ENCODE measurements at places on chromosomes 4 and X.
A peak's percentile ranks its signal among the peaks of the same experiment; 100 is the strongest.

DNA sequence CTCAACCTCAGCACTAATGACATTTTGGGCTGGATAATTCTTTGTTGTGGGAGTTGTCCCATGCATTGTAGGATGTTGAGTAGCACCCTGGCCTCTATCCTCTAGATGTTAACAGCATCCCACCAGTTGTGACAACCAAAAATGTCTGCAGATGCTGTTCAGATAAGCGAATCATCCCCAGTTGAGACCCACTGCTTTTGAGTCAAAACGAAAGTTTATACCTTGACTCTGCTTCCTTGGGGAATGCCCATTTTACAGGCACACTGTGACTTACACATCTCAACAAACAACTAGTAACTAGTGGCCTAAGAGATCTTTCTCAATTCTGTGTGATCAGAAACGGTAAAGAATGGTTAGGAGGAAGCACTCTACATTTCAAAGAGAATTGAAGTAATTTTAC, 37.0 kb downstream of the SEPSECS start:
- DNase-seq, result no peak

DNA sequence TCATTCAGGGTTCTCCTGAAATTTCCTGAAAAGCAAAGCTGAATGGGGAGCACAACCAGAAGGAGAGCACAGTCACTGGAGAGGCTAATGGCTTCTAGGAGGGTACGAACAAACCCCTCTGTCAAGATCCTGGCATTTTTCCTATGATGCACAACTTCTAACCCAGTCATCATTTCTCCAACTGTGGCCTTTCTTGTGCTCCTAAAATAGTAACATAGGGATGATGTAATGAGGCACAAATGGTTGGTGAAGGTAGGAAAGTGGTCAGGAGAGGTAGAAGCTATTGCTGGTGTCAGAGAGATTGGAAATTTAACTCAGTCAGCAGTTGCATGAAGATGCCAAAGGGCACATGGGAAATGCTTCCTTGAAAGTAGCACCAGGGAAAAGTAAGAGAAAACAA, 52.7 kb downstream of the SLC10A7 start:
- DNase-seq, result no peak

GRCh38 chr4:81919223-81919622, 447.5 kb upstream of the RASGEF1B start:
- DNase-seq, result no peak

DNA sequence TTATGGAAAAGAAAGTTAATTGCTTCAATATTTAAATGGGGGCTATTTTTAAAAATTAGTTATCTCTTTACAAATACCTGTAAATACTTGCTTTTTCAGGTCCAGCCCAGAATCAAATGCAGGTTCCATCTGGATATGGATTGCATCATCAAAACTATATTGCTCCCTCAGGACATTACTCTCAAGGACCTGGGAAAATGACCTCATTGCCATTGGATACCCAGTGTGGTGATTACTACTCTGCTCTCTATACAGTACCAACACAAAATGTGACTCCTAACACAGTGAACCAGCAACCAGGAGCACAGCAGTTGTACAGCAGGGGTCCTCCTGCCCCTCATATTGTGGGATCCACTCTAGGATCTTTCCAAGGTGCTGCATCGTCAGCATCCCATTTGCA, 29.2 kb downstream of the SEC24B start:
- no peak for DNase-seq

- peak; percentile 32 for DNase-seq
Observed at GRCh38 chrX:72121383-72121782, 10.3 kb downstream of the RTL5 start.

- no peak for DNase-seq
Observed at GRCh38 chr4:110442309-110442708, 33.6 kb upstream of the ENPEP start.

- DNase-seq, result no peak
Observed at GRCh38 chr4:186759990-186760389, 36.3 kb upstream of the FAT1 start.

- DNase-seq, result no peak
Observed at GRCh38 chr4:25321703-25322102, 9.1 kb downstream of the ZCCHC4 start.

- no peak for DNase-seq
Observed at GRCh38 chr4:8637456-8637984, 45.0 kb downstream of the CPZ start.

DNA sequence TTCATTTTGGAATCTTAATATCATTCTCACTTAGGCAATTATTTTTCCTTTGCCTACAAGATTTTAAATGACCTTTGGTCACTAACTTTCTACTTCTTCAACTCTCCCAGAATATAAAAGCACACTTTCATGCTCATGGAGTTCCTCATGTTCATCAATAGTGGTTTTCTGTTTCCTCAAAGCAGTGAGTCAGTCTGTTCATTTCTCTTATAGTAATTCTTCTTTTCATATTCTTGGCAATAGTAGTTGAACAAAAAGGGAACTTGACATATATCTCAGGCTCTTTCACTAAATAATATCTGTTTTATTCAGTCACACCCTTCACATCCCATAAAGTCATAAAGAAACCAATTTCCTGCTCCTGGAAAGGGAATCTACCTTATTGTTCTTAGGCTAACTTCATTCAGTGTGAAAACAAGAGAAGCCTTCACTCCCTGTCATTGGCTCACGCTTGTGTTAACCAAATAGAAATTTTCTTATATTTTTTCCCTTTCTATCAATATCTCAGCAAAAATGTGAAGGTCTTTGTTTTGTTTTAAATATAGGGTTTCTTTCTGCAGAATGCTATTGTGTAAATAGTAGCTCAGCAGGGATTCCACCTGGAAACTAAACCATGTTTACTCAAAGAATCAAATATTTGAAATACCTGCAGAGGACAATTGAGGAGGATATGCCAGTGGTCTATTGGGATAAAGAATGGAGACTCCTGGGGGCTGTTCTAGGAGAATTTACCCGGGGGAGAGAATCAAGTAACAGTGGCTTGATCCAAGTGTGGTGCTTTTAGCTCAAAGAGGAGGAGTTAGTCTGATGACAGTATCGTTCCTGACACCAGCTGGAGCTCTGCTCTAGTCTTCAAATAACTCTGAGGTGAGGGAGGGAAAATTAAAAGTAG, 13.4 kb upstream of the TNIP3 start:
- DNase-seq, result no peak

GRCh38 chrX:122248681-122249080, 935.4 kb upstream of the GRIA3 start:
- no peak for DNase-seq

DNA sequence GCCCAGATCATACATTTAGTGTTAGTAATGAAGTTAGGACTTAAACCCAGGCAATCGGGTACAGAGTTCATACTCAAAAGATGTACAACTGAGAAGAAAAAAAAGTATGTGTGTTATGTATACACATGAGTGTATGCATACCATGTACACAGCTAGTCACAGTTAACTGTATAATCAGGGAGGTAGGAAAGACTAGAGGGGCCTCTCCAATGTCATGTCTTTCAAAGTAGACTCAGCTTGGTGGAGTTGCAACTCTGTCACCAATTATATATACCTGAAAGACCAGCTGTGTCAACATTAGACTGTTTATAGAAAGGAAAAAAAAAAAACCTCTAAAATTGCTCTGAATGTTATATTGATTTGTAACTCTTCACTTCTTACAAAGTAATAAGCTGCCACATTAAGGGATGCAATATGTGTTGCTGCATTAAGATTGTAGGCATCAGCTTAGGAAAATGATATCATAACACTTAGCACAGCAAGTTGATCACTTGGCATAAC, 167.5 kb downstream of the DCTD start:
- DNase-seq, result no peak

- DNase-seq, result no peak
Observed at GRCh38 chr4:12421364-12421763, 992.7 kb upstream of the HS3ST1 start.

- DNase-seq, result no peak
Observed at GRCh38 chr4:163748449-163748848, 254.0 kb downstream of the TMA16 start.

GRCh38 chr4:170599894-170600293, 510.1 kb upstream of the AADAT start:
- no peak for DNase-seq

DNA sequence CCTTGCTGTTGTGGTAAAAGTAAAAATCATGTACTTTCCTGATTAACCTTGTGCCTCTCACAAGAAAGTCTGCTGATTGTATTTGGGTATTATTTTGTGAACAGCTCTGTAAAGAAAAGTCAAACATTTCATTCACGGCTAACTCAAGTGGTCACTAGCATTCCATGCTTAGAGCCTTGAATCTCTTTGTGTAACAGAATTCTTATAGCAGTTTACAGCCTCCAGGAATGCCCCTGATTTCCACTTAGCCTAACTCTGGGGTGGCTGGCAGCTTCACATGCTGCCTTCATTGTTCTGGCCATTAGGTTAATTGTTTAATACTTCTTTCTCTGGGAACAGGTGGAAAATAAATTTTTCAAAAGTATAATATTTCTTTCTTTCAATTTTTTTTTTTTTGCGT, 226.7 kb downstream of the RBMX2 start:
- no peak for DNase-seq

GRCh38 chr4:169677150-169677748, 56.9 kb downstream of the CLCN3 start:
- no peak for DNase-seq

GRCh38 chrX:13996650-13997049, 33.0 kb downstream of the GEMIN8 start:
- DNase-seq, result no peak

DNA sequence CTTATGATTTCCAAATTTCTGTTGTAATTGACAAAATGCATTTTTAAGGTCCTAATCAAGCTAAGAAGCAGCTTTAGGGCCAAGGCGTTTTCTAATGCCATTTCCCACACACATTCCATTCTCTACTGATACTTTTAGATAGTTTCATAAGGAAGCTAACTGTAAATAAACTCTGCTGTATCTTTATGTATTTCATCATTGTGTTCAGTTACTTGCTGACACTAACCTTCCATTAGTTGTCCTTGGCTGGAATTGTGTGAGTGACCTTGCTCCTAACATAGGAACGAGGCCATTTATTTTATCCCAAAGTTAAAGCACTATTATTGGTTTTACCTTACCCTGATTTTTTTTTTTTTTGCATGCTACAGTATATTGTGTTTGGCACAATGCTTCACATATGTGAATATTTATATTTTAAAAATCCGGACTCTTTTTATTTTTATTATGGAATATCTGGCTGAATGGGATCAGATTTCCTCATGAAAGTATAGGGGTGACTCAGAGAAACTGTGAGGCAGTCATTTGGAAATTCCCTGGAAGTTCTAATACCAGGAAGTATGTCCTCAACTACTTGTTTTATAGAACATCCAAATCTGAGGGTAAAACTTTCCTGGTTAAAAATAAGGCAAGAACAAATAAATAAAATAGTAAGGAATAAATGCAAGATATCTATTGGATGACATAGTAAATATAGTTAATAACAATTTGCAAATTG, 62.7 kb upstream of the SORBS2 start:
- DNase-seq, result no peak

GRCh38 chrX:37830371-37830770, 17.0 kb downstream of the DYNLT3 start:
- no peak for DNase-seq

- DNase-seq, result no peak
Observed at GRCh38 chrX:18707426-18708049, at the start of gene PPEF1. TSS of gene PPEF1 (plus strand) at chrX:18707645. CDS start at chrX:18707781, 136 bp downstream.

DNA sequence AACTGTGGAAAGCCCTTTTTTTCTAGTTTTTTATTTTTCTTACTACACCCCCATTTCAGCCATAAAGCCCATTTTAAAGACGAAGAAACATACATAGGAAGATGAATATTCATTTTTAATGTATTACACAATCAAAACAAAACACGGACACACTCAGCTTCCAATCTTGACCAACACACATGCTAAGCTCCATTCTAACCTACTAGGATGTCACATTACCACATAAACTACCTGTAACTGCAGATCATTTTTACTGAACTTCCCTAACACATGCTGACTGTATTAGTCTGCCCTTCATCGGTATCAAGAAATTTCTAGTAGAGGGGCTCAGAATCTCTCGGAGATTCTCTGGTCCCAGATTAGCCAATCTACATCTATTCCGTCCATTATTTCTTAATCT, 1.8 kb downstream of the CCNI start:
- no peak for DNase-seq

GRCh38 chrX:23066588-23067281, 67.0 kb downstream of the DDX53 start:
- no peak for DNase-seq

GRCh38 chr4:36081185-36081584, 163.1 kb downstream of the ARAP2 start:
- no peak for DNase-seq

DNA sequence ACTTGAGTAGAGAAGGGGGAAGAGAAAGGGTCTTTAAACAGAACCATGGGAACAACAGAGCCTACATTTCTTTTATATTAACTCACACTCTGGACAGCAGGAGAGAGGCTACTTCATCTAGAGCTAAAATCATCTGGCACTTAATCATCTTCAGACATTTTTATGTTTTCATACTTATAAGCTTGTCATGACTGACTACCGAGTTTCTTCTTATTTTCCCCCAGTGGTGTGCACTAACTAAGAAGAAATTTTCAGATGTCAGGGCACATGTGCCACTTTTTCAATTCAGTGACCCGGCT, 11.8 kb upstream of the RTL5 start:
- no peak for DNase-seq

DNA sequence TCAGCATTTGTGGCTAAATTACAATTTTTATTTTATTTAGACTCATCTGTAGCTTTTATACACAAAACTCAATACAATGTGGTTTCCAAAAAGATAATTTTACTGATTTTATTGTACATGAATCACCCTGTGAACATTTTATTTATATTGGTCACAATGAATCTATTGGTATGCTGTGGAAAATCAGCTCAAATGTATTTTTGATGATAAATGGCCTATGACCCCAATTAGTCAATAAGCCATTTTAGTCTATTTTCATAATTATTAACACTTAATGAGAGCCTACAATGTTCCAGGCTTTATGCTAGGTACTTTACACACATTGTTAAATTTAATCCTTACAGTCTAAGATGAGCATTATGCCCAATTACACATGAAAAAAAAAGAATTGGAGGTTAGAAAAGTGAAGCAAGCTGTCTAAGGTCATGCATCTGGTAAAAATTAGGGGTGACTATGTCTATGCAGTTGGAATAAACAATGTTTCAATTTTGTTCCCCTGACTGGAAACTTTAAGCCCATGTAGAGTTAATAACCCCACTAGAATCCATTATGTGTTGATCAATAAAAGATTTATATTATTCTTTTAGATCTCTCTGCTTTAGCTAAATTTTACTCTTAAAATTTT, 344.7 kb downstream of the PABPC4L start:
- no peak for DNase-seq

GRCh38 chrX:54928876-54929275, 8.3 kb downstream of the TRO start:
- no peak for DNase-seq

GRCh38 chrX:19303256-19303880, 40.4 kb upstream of the PDHA1 start:
- no peak for DNase-seq

- DNase-seq, result no peak
Observed at GRCh38 chr4:1492142-1492457, 85.9 kb upstream of the NKX1-1 start.
